Tibial nerve (tissue), 4 donors: ENCODE measurements at places on chromosomes 12 and 14.
A peak's percentile ranks its signal among the peaks of the same experiment; 100 is the strongest.

GRCh38 chr12:5872745-5873144, 72.3 kb downstream of the ANO2 start:
- H3K27me3 ChIP-seq: no peaks in the 10 kb centered on the region
- H3K27ac ChIP-seq: no peak overlapping the region
- DNase-seq: no peak
- H3K36me3 ChIP-seq: no peaks in the 10 kb centered on the region
- no peaks in the 10 kb centered on the region for H3K4me1 ChIP-seq

- H3K27me3 ChIP-seq: no peaks in the 10 kb centered on the region
- no peak overlapping the region for H3K4me3 ChIP-seq
- no peak overlapping the region for H3K27ac ChIP-seq
- DNase-seq: no peak
Measured at GRCh38 chr12:71942259-71942658, 3.6 kb downstream of the TPH2 start.

GRCh38 chr14:91154851-91155625, 41.2 kb downstream of the DGLUCY start:
- DNase-seq: peak; percentile 25
- H3K27ac ChIP-seq: no peak overlapping the region
- no peak overlapping the region for H3K4me3 ChIP-seq
- no peaks in the 10 kb centered on the region for H3K27me3 ChIP-seq
- peaks cover 33% of the 10 kb centered on the region for H3K36me3 ChIP-seq

- H3K36me3 ChIP-seq: no peaks in the 10 kb centered on the region
- no peaks in the 10 kb centered on the region for H3K27me3 ChIP-seq
- DNase-seq: no peak
- H3K4me1 ChIP-seq: peaks cover 11% of the 10 kb centered on the region
- no peak overlapping the region for H3K27ac ChIP-seq
Measured at GRCh38 chr14:100083706-100084105, 18.5 kb downstream of the EVL start.

GRCh38 chr12:28603239-28603638, 413.0 kb downstream of the CCDC91 start:
- no peaks in the 10 kb centered on the region for H3K4me1 ChIP-seq
- no peak for DNase-seq
- H3K36me3 ChIP-seq: no peaks in the 10 kb centered on the region
- H3K4me3 ChIP-seq: no peak overlapping the region

DNA sequence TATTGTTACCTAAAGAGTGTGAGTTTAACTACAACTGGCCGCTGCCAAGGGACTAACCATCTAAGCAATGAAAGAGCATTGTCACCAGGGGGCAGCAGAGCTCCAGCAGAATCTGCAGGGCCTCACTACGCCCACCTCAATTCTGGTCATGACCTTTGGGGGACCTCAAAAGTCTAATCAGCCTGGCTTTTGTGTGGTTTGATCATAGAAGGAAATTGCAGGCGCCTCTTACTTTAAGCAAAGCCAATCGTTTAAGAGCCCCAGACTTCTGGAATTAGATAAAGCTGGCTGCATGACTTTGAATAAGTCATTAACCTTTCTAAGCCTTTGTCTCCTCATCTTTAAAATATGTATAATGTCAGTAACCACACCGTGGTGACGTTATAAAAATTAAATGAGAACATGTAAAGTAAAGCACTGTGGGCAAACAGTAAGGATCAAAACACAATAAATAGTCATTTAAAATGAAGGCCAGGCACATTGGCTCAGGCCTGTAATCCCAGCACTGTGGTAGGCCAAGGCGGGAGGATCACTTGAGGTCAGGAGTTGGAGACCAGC, 58.6 kb downstream of the TBX3 start:
- no peak overlapping the region for H3K27ac ChIP-seq
- no peaks in the 10 kb centered on the region for H3K27me3 ChIP-seq
- H3K4me1 ChIP-seq: no peaks in the 10 kb centered on the region
- H3K4me3 ChIP-seq: no peak overlapping the region

DNA sequence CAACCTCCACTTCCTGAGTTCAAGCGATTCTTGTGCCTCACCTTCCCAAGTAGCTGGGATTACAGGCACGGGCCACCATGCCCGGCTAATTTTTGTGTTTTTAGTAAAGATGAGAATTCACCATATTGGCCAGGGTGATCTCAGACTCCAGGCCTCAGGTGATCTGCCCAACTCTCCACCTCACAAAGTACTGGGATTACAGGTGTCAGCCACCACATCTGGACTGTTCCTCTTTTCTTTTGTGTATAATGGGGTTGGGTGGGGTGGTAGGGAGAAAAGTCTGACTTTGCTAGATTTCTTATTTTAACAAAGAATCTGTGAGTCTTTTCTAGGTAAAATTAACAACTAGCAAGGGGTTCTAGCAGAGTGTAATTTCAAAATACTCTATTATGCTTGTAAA, 92.7 kb upstream of the AMN1 start:
- no peak for DNase-seq
- no peak overlapping the region for H3K27ac ChIP-seq
- H3K27me3 ChIP-seq: no peaks in the 10 kb centered on the region
- no peaks in the 10 kb centered on the region for H3K36me3 ChIP-seq

DNA sequence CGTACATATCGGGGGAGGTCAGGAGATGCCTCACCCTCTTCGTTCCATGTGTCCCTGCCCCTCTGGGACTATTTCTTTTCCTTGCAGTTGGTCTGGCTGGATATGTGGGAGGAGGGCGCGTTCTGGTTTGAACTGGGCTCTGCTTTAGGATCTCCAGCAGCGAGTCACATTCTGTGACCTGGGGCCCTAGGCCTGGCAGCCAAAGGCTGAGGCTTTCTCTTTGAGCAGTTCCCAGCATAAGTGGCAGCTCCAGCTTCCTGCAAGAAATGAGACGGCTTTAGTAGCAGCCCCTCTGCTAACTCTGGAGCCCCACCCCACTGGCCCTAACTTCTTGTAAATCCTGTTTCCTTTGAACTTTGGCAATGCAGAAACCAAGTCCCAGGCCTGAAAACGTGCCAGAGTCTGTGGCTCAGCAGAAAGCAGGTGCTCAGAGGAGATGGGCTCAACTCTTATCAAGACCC, 274.8 kb downstream of the DPF3 start:
- no peaks in the 10 kb centered on the region for H3K36me3 ChIP-seq
- no peak overlapping the region for H3K4me3 ChIP-seq
- H3K27me3 ChIP-seq: no peaks in the 10 kb centered on the region
- H3K27ac ChIP-seq: no peak overlapping the region

DNA sequence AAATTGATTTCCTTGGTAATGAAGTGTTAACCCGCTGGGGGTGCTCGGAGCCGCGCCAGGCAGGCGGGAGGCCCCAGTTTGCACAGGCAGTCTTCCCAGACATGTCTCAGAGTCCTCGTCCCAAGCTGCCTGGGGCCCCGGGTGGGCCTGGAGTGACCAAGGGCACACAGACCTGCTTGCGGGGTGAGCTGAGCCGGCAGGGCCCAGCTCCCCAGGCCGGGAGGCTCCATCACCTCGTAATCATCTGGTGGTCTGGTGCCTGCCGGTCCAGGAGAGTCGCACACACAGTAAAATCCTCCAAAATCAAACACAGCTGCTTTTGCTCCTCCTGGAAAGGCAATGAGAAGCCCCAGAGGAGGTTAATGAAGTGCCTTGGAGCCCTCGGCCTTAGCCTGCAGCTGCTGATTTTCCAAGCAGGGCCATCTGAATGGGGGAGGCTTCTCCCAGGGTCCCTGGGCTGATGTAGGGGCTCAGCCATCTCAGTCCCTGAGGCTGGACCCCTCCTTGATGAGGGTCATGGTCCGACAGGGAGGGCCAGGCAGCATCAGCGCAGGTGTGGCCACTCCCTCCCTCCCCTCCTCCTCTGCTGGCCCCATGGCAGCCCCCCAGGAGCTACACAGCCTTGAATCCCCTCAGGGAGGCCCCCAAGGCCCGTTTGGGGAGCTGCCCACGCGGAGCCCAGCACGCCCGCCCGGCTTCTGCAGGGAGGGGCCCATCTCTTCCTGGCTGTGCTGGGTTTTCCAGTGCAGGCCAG, 39.4 kb upstream of the FBRSL1 start:
- H3K4me1 ChIP-seq: no peaks in the 10 kb centered on the region
- no peak for DNase-seq
- no peaks in the 10 kb centered on the region for H3K36me3 ChIP-seq
- no peaks in the 10 kb centered on the region for H3K27me3 ChIP-seq
- no peak overlapping the region for H3K4me3 ChIP-seq

- H3K27me3 ChIP-seq: no peaks in the 10 kb centered on the region
- H3K4me3 ChIP-seq: no peak overlapping the region
- H3K4me1 ChIP-seq: peaks cover 59% of the 10 kb centered on the region
- H3K36me3 ChIP-seq: peaks cover 23% of the 10 kb centered on the region
- DNase-seq: no peak
Measured at GRCh38 chr12:123948401-123948795, 24.2 kb downstream of the CCDC92 start.

DNA sequence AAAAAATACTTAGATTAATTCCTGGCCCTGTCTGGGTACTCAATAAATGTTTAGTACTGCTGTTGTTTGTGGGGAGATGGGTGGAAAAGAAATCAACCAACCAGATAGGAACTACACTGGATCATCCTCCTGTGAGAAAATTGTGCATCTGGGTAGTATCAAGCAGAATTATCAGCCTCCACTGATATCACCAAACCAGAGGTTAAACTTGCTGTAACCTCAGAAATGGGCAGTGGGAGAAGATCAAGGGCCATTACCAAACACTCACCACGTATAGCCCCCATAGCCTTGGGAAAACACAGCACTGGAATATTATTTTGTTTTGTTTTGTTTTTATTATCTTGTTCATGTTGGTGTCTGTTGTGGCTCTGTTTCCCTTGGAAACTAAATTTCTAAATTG, 19.7 kb downstream of the VEZT start:
- no peak for DNase-seq
- no peak overlapping the region for H3K27ac ChIP-seq
- H3K4me1 ChIP-seq: no peaks in the 10 kb centered on the region
- H3K4me3 ChIP-seq: no peak overlapping the region

GRCh38 chr12:45973526-45973925, 16.8 kb downstream of the SCAF11 start:
- no peak overlapping the region for H3K4me3 ChIP-seq
- H3K27ac ChIP-seq: no peak overlapping the region
- H3K4me1 ChIP-seq: peaks cover 10% of the 10 kb centered on the region
- DNase-seq: no peak

DNA sequence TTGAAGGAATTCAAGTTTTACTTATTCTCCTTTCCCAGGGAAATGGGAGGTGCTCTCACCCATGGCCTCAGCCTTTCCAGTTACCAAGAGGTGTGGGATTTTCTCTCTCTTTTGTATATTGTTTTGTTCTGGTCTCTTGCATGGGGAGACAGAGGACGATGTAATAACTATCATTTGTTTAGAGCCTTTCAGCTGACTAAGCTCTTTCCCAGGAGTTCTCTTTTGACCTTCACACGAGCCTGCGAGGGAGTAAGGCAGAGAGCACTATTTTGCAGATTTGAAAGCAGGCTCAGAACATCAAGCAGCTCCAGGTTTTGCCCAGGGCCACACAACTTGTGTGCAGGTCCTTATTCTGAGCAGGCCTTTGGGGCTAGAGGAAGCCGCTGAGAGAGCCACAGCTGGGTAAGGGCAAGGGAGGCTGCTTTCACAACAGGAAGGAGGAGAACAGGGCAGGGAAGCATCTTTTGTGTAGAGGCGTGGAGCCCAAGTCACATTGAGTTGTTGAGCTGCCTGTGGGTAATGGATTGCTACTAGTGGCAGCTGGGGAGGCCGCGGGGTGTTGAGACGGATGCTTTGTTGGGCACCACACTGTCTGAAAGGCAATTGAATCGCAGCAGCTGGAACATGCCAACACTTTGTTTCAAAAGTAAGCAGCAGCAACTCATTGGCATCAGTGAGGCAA, 116.2 kb downstream of the PRMT8 start:
- no peaks in the 10 kb centered on the region for H3K27me3 ChIP-seq
- H3K27ac ChIP-seq: no peak overlapping the region
- peaks cover 3% of the 10 kb centered on the region for H3K4me1 ChIP-seq
- no peak for DNase-seq
- no peak overlapping the region for H3K4me3 ChIP-seq

- H3K4me3 ChIP-seq: no peak overlapping the region
- H3K36me3 ChIP-seq: no peaks in the 10 kb centered on the region
- DNase-seq: no peak
- H3K27ac ChIP-seq: no peak overlapping the region
- H3K4me1 ChIP-seq: no peaks in the 10 kb centered on the region
Measured at GRCh38 chr14:38727731-38728130, 375.3 kb downstream of the SEC23A start.

GRCh38 chr12:83954071-83954789, 958.4 kb downstream of the SLC6A15 start:
- no peak overlapping the region for H3K27ac ChIP-seq
- no peaks in the 10 kb centered on the region for H3K4me1 ChIP-seq
- DNase-seq: no peak
- no peaks in the 10 kb centered on the region for H3K27me3 ChIP-seq
- H3K4me3 ChIP-seq: no peak overlapping the region

DNA sequence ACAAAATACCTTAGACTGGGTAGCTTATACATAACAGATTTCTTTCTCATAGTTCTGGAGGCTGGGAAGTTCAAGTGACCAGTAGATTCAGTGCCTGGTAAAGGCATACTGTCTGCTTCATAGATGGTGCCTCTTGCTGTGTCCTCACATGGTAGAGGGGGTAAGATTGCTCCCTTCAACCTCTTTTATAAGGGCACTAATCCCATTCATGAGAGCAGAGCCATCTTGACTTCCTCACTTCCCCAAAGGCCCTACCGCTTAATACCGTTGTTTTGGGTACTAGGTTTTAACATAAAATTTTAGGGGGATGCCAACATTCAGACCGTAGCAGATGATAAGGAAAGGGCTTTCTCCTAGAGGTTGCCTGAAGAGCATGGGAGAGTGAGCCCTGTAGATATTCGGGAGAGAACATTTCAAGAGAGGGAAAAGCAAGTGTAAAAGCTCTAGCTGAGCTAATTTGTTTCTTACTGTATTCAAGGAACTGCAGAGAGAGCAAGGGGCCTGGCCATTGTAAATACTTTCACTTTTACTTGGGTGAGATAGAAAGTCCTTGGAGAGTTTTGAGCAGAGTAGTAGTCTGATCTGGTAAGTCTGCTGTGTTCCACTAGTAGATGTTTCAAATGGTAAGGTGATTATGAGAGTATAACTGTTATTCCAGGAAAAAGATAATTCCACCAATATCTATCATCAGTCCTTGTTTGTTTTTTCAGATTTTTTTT, 27.3 kb downstream of the FRS2 start:
- H3K27ac ChIP-seq: no peak overlapping the region
- DNase-seq: no peak
- no peaks in the 10 kb centered on the region for H3K36me3 ChIP-seq
- peaks cover 13% of the 10 kb centered on the region for H3K4me1 ChIP-seq

DNA sequence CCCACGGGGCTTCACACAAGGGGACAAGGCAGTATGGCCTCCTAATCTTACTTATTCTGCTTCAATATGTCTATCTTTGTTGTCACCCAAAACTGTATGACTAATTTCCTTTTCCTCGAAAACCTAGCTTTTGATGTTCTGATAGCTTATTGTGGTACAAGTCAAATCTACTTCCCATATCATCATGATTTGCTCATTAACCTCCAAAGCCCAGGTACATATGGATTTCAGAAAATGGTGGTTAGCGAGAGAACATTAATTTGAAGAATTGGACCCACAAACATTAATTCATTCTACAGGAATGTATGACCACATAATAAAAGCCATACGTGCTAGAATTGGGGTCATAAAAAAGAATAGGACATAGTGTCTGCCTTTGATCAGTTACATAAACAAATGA, 412.5 kb downstream of the CCDC91 start:
- no peak overlapping the region for H3K4me3 ChIP-seq
- no peaks in the 10 kb centered on the region for H3K36me3 ChIP-seq
- H3K4me1 ChIP-seq: no peaks in the 10 kb centered on the region
- no peak overlapping the region for H3K27ac ChIP-seq
